Suppressor macrophage (primary cell): ENCODE measurements at places on chromosomes 7 and 10.

DNA sequence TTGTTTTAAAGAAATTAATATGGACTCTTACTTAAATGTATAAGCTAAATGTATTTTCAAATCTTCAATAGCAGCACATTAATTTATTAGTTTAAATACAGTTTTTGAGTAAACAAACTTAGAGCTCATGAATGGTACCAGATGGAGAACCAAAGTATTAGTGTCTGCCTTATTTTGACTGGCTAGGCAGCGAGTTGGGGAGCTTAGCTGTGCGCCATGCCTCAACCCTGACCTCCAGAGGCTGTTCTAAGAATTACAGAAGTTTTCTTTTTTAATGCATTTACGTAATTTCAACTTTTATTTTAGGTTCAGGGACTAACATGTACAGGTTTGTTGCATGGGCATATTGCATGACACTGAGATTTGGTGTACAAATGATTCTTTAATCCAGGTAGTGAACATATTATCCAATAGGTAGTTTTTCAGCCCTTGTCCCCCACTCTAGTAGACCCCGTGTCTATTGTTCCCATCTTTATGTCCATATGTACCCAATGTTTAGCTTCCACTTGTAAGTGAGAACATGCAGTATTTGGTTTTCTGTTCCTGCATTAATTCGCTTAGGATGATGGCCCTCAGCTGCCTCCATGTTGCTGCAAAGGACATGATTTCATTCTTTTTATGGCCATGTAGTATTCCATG lies 166.8 kb downstream of the IQUB start:
- DNase-seq, result peak; percentile 8

DNA sequence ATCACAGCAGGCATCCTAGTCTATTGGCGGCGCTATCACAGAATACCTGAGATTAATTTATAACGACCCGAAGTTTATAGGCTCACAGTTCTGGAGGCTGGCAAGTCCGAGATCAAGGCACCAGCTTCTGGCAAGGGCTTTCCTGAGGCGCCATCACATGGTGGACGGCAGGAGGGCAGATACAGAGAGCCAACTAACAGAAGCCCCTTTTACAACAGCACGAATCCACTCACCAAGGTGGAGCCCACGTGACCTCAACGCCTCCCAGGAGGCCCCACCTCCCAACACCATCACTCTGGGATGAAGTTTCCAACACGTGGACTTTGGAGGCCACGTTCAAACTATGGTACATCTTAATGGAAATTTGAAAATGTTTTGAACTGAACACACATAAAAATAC lies 255.3 kb downstream of the ELFN1 start:
- DNase-seq, result no peak

DNA sequence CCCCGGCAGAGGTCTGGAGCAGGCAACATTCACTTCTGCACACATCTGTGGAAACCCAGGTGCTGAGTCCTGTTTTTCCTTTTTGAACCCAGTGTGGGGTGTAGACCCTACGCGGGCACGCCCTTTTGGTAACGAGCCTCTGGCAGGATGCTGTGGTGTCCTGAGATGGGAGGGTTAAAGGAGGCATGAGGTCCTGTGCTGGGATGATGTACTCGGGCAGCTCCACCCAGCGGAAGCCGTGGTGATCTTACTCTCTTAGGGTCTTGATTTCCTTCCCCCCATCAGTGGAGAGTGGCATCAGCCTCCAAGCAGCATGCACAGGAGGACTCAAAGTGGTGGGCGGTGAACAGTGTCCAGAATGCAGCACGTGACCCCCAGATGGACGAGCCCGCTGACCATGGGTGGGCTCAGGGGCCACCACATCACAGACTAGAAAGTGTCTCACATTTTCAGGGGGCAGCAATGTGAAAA lies 148.6 kb downstream of the DNAJB6 start:
- DNase-seq, result no peak

DNA sequence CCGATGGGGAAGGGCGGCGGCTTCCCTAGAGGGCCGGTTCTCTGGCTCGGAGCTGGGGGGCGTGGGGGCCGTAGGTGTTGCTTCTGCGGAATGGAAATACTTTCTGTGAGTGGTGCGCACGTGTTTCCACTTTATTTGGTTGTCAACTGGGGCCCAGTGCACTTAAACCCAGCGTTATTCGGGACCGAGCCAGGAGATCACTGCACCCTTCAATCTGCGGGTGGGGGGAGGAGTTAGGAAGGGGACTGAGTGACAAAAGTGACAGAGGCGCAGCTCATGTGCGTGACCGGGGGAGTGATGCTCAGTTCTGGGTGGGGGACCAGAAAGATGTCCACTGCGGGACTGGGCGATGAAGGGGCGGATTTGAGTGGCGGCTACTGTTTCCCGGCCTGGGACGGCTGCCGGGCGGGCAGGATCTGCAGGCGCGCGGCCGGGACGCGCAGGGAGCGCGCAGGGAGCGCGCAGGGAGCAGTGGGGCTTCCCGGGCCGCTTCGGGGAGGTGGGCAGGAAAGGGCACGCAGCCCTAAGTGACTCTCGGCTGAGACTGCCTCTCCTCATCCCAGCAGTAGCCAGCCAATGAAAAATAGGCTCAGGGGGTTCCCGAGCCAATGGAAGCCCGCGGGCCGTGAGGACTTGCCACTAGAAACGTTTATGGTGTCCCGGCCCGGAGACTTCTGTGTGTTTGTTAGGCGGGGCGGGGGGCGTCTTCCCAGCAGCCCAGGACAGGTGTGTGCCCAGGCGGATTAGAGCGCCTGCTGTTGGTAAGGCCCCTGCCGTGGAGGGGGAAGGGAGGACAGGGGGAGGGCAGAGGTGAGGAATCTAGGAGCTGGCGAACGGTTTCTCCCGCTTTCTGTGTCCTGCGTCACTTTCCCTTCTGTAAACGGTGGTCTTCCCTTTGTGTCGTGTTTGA lies 54.3 kb upstream of the KDM7A start:
- DNase-seq, result peak; percentile 55

DNA sequence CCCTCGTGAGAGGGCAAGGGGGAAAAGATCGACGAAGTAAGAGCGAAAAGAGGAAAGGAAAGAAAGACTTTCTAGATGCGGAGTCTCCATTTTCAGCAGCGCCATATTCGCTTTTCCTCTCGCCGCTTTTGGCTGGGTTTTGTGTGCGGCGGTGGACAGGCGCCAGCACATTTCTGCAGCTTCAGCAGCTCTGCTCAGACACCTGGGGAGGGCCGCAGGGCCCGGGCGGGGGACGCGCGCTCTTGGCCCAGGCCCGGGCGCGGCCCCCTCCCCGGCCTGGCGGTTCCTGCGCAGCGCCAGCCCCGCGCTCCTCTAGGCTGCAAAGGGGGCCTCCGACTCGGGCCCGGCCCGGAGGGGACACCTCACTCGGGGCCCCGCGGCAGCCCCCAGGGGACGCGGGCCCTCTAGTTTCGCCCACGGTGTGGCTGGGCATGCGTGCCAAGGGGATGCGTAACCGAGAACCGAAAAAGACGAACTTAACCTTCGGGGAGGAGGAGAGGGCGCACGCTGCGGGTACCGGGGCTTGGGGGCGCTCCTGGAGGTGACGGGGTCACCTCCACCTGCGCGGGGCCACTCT lies 34.5 kb upstream of the EBLN1 start:
- DNase-seq, result no peak

DNA sequence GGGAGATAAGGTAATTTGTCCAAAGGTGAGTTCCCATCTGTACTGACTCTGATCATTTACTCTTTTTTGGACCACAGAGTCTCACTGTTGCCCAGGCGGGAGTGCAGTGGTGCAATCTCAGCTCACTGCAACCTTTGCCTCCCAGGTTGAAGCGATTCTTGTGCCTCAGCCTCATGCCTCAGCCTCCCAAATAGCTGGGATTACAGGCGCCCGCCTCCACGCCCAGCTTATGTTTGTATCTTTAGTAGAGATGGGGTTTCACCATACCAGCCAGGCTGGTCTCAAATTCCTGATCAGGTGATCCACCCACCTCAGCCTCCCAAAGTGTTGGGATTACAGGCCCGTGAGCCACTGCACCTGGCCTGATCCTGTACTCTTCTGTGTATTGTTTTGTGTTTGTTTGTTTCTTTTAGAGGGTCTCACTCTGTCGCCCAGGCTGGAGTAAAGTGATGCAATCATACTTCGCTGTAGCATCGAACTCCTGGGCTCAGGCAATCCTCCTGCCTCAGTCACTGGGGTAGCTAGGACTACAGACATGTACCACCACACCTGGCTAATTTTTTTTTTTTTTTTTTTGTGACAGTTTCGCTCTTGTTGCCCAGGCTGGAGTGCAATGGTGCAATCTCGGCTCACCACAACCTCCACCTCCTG lies 2.4 kb downstream of the NOLC1 start:
- no peak for DNase-seq

DNA sequence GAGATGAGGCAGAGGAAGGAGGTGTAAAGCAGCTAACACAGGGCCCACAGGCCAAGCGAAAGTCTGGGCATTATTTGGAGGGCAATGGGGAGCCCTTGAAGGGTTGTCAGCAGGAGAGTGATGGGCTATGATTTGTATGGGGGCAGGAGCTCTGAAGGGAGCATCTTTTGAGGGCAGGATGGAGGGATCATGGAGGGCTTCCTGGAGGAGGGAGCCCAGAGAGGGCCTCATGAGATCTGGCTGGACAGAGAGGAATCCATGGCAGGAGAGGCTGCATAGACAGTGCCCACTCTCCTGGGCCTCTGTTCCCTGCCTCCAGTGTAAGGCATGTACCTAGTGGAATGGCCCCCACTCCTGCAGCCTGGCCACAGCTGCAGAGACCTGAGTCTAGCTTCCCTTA lies 136.6 kb upstream of the PPIF start:
- no peak for DNase-seq

- no peak for DNase-seq
Observed at GRCh38 chr7:106358103-106358663, 73.4 kb upstream of the NAMPT start.

DNA sequence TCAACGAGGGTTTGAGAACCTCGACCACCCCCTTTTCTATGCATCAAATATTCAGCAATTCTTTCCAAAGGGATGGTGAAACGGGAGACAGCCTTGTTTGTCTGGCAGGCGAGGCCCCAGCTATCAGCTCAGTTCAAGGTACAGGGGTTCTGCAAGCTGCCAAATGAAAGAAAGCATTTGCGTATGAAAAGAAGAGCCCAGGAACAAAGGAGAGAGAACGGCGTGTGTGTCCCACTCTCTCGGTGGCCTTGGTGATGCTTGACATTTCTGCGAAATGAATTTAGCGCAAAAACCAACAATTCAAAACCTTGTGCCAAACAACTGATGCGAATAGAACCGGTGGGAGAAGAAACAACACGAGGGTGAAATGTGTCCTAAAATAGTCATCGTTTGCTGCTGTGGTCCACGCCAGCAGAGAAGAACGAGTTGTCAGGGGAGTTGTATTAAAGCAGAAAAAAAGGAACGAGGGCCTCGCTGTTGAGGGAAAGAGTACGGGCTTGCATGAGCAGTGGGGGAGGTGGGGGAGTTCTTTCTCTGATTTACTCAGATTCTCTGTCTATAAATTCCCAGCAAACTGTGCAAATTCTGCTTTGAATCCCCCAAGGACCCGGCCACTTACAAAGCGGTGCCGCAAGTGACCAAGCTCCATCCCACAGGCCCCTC lies 97.7 kb downstream of the TMEM130 start:
- no peak for DNase-seq

DNA sequence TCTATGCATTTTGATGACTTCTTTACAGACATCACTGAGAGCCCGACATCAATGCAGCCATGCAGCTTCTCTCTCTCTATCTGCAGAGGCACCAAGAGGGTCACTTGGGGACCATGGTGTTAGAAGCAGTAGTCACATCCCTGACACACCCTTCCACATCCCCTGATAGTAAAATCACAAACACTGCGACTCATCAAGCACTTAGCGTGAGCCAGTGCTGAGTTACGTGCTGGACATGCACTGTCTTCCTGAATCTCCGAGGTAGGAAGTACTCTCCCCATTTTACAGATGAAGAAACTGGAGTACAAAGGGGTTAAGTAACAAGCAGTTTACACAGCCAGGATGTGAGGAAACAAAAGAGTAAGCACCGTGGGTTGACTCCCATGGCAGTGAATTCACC lies 109.2 kb downstream of the OSBPL3 start:
- no peak for DNase-seq

GRCh38 chr10:7258948-7259523 lies 151.8 kb downstream of the SFMBT2 start:
- no peak for DNase-seq

DNA sequence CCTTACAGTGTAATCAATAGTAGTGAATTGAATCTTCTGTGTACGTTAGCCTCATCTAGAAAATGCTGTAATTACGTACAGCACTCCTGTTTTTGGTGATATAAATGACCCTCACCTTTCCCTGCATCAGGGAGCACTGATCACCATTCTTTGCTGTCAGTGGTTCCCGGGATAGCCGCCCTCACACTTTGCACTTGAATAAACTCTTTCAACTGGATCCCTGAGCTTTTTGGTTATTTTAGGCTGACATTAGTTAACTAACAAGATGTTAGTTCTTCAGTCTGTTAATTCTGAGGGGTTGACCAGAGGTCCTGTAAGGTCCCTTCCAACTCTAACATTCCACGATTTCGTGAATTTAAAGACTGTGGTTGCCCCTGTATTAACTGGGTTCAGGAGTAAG lies 23.4 kb upstream of the ZC3HAV1 start:
- DNase-seq, result no peak

DNA sequence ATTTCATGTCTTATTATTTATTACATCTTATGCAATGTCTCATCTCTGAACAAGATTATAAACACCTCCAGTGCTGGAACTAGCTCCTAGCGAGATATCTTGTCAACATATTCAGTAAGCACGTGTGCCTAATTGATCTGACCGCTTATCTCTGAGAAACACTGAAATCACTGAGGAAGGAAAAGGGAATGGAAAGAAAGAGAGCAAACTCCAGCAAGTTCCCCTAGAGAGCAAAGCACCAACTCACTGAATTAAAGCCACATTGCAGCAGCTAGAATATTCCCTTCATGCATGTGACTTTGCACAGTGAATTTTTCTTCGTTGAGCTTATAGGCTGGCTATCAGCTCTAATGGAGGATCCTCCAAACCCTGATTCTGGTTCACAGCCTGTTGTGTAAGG lies 177.1 kb upstream of the FRMD4A start:
- DNase-seq, result no peak

DNA sequence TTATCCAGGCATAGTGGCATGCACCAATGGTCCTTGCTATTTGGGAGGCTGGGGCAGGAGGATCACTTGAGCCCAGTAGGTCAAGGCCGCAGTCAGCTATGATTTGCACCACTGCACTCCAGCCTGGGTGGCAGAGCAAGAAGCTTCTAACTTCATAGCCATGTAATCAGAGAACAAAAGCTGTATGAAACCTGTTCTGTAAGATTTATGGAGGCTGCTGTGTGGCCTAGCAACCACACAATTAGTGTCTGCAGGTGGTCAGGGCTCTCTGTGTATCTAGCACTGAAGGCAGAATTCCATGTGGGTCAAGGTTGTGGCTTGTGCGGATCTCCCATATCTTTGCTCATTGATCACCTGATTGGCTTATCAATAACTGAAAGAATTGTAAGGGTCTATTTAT lies 221.5 kb upstream of the FOXK1 start:
- DNase-seq, result no peak

DNA sequence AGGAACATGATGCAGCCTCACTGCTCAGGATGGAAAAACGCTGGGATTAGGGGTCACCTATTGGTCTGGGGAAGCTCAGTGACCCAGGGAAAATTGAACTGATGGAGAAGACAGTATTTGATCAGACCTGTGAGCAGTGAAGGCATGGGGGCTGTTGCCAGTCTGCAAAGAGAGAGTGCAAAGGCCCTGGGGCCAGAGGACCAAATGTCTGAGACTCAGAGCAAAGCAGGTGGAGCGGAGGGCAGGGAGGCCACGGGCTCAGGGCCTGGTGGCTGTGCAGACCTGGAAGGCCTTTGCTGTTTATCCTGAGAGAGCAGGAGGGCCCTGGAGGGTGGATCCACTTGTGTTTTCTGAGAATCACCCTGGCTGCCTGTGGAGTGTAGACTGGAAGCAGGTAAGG lies 67.1 kb downstream of the INPP5A start:
- no peak for DNase-seq
